ENCODE measurements at places on chromosomes 2 and 18.

DNA sequence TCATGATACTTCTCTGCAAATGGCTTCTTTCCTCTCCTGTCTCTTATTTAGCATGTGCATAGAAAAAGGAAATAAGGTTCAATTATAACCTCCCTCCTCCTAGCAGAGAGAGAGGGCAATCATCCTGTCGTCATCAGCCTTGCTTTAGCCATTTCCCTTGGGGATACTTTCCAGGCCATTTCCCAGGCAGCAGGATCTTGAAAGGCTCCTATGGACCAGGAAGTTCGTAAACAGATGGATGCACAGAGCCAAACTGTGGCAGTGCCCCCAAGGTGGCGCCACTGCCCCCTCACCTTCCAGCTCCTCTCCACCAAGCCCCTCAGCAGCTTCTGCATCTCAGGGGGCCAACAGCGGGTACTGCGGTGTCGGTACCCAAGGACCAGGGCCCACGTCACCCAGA is 157.4 kb downstream of the DTNA start:
- no peak for DNase-seq

GRCh38 chr18:78525366-78526111 is 454.1 kb upstream of the SALL3 start:
- no peak for DNase-seq

- DNase-seq, result no peak
Measured at GRCh38 chr2:109447776-109448175, 166.0 kb downstream of the SEPTIN10 start.

- no peak for DNase-seq
Measured at GRCh38 chr18:63192885-63193349, 126.7 kb downstream of the BCL2 start.

GRCh38 chr2:104745846-104746245 is 108.1 kb upstream of the POU3F3 start:
- DNase-seq, result no peak

GRCh38 chr2:227827143-227827542 is 13.5 kb downstream of the CCL20 start:
- DNase-seq, result no peak

DNA sequence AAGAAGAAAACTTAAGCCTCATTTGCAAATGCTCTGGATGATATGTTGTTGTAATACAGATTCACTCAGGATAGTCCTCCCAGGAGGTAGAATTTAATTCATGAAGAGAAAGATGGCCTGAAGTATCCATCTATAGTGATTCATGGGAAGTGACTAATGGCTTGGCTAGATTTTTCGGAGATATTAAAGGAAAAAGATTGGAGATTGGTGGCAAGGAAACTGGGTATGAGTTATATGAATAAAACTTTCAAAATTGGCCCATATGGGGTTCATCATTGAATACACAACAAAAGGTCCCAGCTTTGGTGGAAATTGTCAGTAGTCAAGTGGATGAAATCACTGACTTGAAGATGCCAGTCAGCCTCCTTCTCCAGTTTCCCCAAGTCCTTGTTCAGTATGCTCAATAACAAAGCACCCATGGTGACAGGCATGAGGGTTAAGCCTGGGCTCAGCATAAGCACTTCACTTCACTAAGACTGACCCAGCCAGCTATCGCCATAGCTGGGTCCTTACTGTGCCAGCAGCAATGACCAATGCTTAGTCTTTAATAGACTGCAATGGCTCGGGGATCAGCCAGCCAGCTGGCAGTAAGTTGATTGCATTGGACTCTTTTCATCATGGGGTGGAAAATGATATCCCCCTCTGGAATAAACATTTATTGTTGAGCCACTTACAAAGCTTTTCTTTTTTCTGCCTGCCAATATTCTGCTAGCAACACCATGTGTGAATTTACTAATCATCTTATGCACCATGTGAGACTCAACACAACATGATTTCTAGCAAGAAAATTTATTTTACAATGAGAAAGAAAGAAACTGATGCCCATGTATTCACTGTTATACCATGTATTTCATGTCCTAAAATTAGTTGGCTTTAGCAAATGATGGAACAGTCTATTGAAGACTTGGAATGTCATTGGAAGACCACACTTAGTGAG is 176.6 kb upstream of the TACR1 start:
- DNase-seq, result no peak

DNA sequence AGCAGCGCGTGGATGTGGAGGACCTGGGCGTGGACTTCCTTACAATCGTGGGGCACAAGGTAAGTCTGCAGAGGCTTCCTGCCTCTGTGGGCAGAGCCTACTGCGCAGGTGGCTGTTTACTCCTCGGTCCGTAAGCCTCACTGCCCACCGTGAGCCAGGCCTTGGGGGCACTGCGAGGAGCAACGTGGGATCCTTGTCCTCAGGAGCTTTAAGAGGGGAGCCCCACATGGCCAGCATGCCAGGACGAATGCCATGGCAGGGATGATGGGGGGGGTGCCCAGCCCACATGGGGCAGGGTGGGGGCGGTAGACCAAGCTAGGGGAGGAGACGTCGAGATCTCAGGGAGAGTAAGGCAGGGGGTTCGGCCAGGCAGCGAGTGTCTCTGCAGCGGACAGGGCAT is 18.0 kb upstream of the ESPNL start:
- DNase-seq, result no peak

DNA sequence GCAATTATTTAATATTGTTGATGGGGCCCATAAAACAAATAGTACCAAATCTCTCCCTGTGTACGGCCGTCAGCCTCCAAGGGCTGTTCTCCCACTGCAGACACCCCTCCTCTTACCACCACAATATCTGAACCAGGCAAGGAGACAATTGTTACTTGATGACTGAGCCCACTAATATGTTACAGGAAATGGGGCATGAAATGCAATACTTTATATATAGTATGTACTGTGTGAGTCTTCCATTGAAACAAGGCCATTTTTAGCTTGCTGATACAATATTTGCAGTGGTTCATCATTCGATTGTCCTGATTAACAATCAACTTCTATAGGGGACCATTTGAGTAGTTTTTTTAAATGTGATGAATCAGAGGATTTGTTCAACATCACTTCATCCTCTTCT is 307.3 kb downstream of the GBX2 start:
- DNase-seq, result peak; percentile 40

- DNase-seq, result no peak
Measured at GRCh38 chr2:95761556-95761955, 169.8 kb downstream of the TRIM43 start.

DNA sequence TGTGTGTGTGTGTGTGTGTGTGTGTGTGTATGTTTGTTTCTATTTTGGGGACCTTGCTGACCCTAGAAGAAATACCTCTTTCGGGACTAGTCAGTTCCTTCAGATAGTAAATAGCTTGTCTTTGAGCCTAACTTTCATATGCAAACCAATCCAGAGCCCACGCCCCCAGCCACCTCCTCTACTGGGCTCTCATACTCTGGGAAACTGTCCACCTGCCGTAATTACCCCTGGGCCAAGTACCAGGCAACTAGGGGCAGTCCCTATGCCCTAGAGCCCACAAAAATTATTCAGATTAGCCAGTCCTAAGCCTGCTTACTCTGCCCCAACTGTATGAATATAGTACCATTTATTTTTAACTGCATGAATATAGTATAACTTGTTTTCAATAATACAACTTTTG is 970.4 kb downstream of the EPHA4 start:
- no peak for DNase-seq

DNA sequence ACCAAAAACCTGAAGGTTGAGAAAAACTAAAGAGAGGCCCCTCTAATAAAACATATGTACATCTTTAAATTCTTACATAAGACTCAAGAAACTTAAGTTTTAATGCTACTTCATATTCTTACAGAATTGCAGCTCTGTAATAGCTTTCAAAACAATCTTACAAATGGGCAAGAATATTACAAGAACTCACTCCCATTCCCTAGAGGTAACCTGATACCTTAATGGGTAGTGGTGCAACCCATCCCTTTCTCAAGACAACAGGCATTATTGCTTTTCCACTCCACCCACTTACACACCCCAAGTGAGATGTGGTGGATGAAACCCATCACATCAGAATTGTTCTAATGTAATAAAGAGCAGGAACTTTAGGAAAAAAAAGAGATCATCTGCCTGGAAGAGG is 103.7 kb downstream of the RBMS1 start:
- no peak for DNase-seq

DNA sequence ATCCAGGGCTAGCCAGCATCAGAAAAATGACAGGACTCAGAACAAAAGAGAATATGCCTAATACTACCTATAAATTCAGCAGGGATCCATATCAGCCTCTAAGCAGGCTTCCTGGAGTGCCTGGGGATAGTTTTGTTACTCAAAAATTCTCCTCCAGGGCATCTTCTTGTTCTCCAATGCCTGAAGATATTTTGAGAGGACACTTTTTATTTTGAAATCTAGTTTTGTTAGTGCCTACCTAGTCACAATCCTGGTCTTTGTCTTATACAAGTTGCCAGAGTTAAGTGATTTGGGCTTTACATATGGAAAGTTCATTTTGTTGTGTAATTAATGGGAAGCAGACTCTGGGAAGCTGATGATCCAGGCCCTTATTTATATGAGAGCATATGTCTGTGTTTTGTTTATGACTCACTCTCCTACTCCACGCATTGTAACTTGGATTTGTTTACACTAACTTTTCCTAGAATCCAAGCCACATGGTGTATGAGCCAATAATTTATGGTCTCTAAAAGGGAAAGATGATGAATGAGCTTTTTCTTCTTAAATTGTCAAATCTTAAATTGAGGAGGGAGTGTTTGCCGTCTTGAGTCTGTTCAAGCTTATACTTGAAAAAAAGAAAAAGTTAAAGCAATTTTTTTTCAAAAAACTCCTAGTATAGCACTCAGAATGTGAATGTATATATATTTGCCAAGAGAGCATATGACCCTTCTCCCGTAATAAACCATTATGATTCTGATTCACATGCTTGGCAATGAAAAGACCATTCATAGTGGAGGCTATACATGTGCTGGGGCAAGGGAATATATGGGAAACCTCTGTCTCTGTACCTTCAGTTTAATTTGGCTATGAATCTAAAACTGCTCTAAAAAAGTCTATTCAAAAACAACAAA is 370.3 kb downstream of the SETBP1 start:
- DNase-seq, result peak; percentile 84

- no peak for DNase-seq
Measured at GRCh38 chr18:11037533-11038240, 111.7 kb downstream of the PIEZO2 start.

- DNase-seq, result no peak
Measured at GRCh38 chr2:228197504-228197903, 16.0 kb upstream of the SPHKAP start.

- DNase-seq, result no peak
Measured at GRCh38 chr2:209834767-209835166, 63.1 kb downstream of the UNC80 start.

GRCh38 chr2:230916218-230916617 is 8.8 kb downstream of the GPR55 start:
- no peak for DNase-seq

DNA sequence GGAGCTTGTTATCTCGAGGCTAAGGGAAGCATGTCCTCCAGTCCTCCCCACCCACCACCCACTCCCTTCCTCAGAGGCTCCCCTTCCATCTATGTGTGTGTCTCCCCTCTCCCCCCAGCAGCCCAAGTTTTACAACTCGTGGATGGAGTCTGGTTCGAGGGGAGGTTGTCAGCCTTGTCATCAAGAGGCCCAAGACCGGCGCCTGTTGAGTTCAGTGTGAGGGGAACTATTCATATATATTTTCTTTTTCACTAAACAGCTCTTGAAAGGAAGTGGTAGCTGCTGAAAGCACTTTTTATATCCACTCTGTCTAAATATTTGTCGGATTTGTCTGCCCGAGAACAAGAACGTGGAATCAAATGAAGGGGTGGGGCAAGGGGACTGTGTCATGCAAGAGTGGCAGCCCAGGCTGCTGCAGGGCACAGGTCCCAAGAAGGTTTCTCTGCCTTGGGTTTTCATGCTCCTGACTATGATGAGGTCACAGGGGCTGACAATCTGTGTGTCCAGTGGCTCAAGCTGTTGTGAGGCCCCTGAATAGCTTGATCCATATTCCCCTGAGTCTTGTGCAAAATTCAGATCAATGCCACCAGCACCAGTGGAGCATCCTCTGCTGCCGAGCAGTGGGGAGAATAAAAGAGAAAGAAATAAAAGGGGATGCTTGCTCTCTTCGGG is 35.0 kb downstream of the NRP2 start:
- no peak for DNase-seq

- no peak for DNase-seq
Measured at GRCh38 chr2:39649511-39649910, 16.2 kb upstream of the TMEM178A start.

DNA sequence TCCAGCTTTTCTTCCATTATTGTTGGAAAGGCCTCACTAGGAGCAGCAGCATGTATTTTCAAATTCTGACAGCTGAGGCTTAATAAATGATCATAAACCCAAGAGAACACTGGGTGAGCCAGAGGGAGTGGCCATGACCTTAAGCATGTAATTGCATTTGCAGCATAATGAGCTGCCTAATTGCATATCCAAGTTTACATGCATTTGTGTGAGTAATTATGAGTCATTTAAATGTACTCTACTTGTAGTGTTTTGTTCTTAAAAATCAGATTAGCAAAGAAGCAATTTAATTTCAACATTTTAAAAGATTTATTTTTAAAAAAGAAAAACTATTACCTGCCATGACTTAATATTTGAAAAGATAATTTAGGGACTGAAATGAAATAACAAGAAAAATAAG is 74.8 kb downstream of the NOL10 start:
- no peak for DNase-seq

DNA sequence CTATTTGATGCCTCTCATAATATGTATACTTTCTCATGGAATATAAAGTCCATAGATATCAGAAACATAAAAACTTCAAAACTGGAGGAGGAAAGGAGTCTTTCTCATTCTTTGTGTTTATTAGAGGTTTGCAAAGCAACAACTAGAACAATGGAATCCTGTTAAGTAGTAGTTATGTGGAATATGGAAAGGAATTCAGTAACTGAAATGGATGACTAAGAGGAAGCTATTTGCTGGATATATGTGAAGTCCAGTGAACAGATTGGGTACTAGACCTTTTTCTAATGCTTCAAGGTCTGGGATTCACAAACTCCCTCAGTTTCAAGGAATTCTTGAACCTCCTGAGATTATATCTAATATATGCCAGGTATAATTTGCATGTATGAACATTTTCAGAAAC is 353.6 kb upstream of the FANCL start:
- peak; percentile 54 for DNase-seq

GRCh38 chr2:191026377-191026776 is 12.4 kb upstream of the STAT1 start:
- DNase-seq, result no peak

GRCh38 chr2:42888321-42889245 is 96.2 kb upstream of the HAAO start:
- DNase-seq, result no peak

DNA sequence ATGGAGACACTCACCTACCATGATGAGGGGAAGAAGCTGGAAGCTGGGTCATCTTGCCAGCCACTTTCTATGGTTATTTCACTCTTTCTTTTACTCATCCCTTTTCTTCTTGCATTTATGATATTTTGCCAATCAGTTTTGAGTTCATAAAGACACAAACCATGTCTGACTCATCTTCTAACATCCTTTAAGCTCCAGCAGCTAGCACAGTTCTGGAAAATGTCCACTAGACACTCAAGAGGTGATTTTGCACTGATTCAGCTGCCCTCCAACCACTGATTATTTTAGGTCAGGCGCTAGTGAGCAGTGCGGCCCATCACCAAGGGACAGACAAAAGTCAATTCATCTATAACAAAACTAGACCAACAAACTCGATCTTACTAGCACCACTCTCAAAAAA is 537.1 kb upstream of the ID2 start:
- DNase-seq, result no peak

GRCh38 chr2:240962300-240963064 is 35.9 kb upstream of the SNED1 start:
- DNase-seq, result peak; percentile 74

GRCh38 chr2:60319031-60319547 is 234.4 kb downstream of the BCL11A start:
- no peak for DNase-seq

Measured in lung microvascular endothelial cell (primary cell).